ENCODE measurements at places on chromosomes 5 and 9.
A peak's percentile ranks its signal among the peaks of the same experiment; 100 is the strongest.

- no peak for DNase-seq
These were observed 217.6 kb downstream of the NPR3 start for GRCh38 chr5:32928761-32929160.

DNA sequence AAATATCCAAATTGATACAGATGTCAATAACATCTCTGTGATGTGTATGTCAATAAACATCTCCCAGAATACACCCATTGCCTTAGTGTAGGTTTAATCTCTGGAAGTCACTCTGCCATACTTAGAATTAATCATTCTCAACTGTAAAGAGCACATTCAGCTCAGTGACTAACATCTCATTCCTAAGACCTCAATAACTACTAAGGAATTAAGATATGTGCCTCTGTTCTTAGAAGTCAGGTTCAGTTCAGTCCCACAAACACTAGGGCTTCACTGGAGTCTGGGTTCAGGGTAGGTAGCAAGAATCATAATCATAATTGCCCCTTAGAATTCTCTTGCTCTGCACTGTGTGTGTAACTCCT, 31.7 kb downstream of the UGCG start:
- DNase-seq, result no peak

DNA sequence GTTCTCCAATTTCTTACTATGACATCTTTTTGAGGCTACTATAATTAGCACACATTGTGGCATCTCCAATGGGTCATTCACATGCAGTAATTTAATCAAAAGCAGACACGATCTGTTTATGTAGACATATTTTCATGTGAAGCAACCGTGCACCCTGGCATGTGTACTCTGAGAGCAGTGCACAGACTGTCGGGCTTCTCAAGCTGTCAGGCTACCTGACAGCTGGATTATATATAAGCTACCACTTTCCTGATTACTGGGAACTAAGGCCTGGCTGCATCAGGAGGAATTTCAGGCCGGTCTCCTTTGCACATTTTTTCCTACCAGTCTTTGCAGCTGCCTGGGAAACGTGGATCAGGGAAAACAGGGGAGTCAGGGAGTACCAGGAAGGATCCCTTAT, 197.5 kb downstream of the MAPKAP1 start:
- DNase-seq, result no peak

DNA sequence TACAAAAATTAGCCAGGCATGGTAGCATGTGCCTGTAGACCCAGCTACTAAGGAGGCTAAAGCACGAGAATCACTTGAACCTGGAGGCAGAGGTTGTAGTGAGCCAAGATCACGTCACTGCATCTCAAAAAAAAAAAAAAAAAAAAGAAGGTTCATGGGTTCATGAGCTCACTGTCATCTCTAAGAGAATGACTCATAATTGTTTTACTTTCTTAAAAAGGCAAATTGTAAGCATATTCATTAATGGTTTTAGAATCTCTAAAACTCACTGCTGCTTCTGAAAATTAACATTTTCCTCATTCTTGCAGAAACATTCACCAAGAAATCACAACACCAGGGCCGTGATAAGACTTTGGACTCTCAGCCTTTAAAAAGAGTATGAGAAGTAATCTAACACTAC, 103.6 kb downstream of the GNA14 start:
- DNase-seq, result no peak

GRCh38 chr9:72909428-72909827, 43.4 kb downstream of the ALDH1A1 start:
- DNase-seq, result no peak

GRCh38 chr5:111776913-111777781, 20.2 kb upstream of the NREP start:
- no peak for DNase-seq

DNA sequence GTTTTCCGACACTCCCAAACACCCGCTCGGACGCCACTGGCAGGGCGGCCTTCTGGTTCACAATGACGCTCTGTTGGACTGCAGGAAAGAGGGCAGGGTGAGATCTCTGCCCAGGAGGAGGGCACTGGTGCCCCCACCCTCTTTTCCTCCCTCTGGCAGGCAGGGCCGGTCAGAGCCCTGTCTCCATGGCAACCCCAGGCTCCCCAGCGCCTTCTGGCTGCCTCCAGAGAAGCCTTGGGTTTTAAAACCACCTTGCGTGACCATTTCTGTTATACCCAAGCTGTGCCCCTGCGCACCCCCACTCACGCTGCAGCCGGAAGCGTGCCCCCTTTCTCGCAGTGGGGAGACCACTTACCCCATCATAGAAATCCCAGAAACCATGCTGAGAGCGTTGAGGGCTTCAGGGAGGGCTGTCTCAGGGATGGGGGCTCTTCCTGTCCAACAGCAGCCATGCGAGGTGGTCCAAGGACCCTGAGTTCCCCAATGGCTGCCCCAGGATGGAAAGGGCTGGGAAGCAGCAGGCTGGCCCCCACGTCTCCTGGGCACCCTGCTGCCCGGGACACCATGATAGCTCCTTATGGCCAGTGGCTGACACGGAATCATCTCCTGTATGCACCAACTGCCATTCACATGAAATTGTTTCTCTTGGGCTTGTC, 7.3 kb downstream of the C9orf50 start:
- no peak for DNase-seq

- DNase-seq, result no peak
These were observed 204.0 kb downstream of the GADD45G start for GRCh38 chr9:89808756-89809181.

DNA sequence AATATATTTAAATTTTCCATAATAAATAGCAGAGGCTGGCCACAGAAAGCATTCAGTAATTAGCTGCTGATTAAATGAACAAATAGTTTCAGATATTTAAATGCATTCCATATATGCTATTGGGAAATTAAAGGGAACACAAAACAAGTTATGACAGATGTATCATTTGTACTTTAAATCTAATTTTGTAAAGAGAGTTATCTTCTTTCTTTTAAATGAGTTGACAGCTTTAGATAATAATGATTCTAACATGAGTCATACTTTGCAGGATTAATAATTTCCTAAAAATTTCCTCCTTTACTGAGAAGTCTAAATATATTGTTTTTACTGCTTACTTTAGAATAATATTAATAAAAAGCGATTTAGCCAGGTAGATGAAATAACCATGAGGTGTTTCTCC, 320.1 kb downstream of the ADAMTS6 start:
- no peak for DNase-seq

DNA sequence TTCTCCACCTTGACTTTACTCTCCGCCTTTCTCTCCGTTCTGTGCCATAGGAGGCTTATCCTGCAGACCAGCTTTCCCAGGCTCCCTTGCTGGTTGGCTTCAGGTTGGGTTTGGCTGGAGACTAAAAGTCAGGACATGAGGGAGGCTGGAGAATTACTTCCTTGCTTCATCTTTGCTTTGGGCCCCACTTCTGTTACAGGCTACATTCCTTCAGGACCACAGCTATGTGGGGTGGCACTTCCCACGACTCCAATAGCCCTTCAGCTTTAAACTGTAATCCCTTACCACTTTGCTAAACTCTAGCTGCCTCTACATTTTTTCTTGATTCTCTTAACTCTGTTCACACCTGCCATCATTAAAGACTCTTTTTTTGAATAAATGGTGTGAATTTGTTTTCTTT, 186.7 kb upstream of the NR4A3 start:
- DNase-seq, result no peak

GRCh38 chr5:107533910-107534876, 136.5 kb downstream of the EFNA5 start:
- DNase-seq, result no peak

DNA sequence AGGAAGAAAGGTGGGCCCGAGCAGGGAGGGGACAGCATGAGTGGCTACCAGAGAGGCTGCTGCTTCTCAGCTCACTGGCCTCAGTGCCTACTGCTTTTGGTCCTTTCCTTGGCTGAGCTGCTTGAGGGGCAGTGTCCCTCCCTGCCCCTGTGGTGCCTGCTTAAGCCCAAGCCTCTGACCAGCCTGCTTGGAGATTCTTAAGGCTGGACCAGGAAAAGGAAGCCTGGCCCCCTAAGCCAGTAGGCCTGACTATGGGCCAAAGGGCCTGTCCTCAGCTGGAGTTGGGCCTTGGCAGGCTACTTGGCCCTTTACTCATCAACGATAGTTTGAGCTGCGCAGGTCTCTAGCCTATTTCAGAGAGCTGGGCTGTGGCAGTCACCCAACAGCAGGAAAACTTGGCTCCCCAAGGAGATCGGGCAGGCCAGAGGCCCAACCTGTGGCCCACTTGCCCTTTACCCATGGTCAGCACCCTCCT, 24.9 kb downstream of the TCF7 start:
- no peak for DNase-seq

- DNase-seq, result no peak
These were observed 34.5 kb upstream of the KCNMB1 start for GRCh38 chr5:170423692-170424091.

DNA sequence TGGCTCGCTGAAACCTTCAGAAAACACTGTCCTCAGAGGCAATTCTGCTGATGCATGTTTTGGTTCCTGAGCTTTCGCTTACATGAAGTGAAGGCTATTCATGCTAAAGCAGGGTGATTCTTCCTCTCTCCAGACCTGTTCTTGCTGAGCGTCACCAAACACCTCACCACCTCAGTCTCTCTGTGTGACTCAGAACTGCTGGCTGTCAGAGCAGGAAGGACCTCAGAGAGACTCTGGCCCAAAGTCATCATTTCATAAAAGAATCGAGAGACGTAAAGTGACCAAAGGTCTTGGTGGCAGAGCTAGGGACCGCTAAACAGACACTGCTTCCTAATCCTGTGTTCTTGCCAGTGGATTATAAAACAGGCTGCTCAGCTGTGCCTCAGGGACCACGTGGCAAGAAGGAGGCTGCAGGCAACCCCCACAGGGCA, 73.8 kb downstream of the LHFPL2 start:
- no peak for DNase-seq

- DNase-seq, result no peak
These were observed 9.9 kb upstream of the PTGS1 start for GRCh38 chr9:122360891-122361290.

DNA sequence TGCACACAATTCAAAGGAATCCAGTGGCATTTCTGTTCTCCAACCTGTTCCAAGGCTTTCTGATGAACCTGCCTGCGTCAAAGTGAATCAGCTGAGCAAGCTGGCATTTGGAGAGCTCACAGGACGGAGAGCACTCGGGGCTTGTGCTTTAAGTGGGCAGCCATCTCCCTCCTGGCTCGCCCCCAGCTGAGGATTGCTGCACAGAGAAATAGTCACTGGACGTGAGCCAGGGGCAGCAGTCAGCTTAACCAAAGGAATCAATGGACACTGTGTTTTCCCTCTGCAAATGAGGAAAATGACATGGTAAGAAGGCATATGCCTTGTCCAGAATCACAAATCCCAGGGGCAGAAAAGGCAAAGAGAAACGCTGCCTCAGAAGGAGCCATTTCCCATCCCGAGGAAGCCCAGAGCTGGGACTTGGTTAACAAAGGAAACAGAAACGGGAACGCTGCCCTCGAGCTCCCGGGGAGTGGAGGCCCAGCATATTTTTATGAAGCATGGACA, 299.4 kb downstream of the ZSWIM6 start:
- no peak for DNase-seq

GRCh38 chr9:88742483-88742882, 207.5 kb downstream of the NXNL2 start:
- DNase-seq, result no peak

- no peak for DNase-seq
These were observed 34.3 kb upstream of the ARL15 start for GRCh38 chr5:54344653-54345052.

DNA sequence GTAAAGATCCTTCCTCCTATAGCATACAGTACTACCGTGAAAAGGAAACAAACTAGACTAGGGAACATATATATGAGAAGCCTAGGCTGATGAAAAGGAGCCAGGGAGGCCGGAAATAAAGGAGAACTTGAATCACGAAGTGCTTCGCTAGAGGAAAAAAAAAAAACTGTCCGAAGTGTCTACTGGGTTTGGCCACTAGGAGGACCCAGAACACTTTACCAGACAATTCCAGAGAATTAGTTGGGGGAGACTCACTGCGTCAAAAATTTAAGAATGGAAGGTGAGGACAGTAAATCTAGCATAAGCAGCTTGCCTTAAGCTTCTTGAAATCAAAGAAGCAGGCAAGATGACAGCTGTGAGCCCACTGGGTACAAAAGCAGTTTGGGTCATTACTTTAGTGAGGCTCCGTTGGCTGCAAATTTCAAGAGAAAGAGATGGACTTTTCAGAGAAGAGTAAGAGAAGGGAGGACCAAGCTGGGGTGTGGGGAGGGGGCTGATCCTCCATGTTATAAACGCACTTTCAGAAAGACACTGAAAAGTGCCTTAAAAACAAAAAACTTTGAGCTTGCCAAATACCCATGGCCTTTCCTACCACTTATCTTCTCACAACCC, 47.4 kb downstream of the P4HA2 start:
- peak; percentile 33 for DNase-seq

DNA sequence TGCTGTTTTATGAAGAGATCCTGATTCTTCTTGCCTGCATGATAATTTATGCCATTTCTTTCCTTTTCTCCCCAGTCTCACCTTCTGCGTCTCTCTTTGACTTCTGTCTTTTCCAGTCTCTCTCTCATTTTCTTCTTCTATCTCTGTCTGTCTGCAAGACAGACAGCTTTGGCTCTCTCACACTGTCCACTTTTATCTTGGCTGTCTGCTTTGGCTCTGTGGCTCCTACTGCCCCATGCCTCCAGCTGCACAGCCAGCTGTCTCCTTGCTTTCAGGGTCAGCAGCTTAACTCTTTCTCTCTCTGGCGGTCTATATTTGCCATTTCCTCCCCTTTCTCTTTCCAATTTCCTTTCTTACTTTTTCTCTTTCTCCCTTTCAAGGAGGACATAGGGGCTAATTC, 971.1 kb upstream of the COX7C start:
- no peak for DNase-seq

- no peak for DNase-seq
These were observed 337.0 kb upstream of the SMC2 start for GRCh38 chr9:103757062-103757461.

DNA sequence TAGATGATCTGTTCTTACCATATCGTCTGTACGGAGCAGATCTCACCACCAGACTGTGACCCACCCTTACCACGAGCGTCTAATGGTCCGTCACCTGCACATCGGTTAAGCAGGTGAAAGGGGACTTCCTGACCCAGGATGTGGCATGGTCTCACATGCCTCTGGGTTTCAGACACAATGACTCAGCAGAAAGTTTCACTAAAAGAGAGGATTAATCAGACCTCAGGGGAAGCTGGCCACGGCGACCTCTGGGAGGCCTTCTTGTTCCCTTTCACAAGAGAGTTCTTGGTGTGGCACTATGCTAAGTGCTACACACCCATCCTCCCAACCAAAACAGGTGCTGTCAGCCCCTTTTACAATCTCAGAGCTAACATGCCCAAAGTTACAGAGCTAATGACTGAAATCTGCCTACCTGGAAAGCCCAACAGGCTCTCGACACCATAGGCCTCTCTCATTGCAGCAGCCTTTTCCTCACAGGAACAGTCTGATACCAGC, 41.6 kb downstream of the ADAMTS12 start:
- peak; percentile 81 for DNase-seq
